Activated CD4-positive, alpha-beta T cell treated with anti-CD3 and anti-CD28 coated beads, Interleukin-2, amount 10 ng/mL, durations not matched to agents 7 days and 5 days (primary cell): ENCODE measurements at places on chromosomes 5 and 9. TPM values are rescaled to one million over a fixed set of nuclear protein-coding genes. Genes with fewer than 3 reads are reported as not detected.

DNA sequence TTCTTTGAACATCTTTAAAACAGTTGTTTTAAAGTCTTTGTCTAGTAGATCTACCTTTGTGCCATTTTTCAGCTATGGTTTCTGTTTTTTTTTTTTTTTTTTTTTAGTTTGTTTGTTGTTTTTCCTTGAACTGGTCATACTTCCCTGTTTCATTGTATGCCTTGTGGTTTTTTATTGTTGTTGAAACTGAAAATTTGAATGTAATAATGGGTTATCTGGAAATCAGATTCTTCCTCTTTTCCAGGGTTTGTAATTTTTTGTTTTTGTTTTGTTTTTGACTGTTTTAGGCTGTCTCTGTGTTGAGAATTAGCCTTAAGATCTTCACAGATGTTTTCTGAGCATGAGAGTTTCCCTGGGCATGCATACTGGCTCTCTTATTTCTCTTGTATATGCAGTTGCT, 269.6 kb upstream of the DAP start:
- no peak overlapping the region for H3K27ac ChIP-seq
- no peak overlapping the region for H3K4me3 ChIP-seq
- H3K4me1 ChIP-seq, result no peaks in the 10 kb centered on the region
- H3K27me3 ChIP-seq, result no peaks in the 10 kb centered on the region
- DNase-seq, result no peak
- no peaks in the 10 kb centered on the region for H3K36me3 ChIP-seq

DNA sequence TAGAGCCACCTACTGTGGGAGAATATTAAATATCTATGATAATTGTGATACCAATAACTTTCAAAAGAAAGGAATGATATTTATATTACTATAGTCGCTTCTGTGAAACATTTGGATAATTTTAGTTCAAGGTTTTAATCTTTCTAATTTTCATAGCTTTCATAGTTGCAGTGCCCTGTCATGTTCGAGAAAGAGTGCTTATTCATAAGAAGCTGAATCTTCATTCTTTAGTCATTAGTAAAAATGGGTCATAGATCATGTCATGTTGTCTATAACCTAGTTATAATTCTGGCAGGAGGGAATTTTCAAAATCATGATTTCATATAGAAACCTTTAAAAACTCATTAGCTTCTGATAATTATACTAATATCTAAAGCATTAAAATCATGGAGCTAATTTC, 685.6 kb downstream of the CETN3 start:
- no peak for DNase-seq
- H3K27ac ChIP-seq, result no peak overlapping the region
- no peaks in the 10 kb centered on the region for H3K36me3 ChIP-seq
- no peak overlapping the region for H3K4me3 ChIP-seq
- no peaks in the 10 kb centered on the region for H3K4me1 ChIP-seq

- peaks cover 50% of the 10 kb centered on the region for H3K4me1 ChIP-seq
- no peak overlapping the region for H3K4me3 ChIP-seq
- DNase-seq, result no peak
- H3K27ac ChIP-seq, result no peak overlapping the region
Measured at GRCh38 chr9:125183561-125183960, 6.0 kb downstream of the PPP6C start.

DNA sequence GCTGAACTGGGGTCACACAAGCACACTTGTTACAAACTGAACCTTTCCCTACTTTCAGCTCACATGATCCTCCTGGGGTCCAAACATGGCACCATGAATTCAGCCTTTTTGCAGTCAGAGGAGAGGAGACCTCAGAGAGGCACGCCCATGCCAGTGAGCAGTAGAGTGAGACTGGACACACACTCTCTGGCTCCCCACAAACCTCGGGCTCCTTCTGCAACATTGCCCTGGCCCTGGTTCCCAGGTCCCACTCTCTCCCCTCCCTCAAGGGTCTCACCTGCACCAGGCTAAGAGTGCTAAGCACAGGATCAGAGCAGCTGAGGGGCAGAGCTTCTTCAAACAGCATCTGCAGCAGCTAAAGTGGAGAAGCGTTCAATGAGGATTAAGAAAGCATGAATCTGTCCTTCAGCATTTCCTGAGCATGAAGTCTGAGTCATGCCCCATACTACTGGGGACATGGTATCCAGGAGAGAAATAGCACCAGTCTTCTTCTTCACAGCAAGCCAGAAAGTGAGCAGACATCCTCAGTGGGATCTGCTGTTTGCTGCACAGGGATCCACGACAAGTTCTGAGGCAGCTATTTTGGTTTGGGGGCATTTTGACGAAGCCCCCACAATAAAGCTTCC, 27.2 kb downstream of the SLC35A4 start:
- H3K4me3 ChIP-seq, result no peak overlapping the region
- DNase-seq, result no peak

DNA sequence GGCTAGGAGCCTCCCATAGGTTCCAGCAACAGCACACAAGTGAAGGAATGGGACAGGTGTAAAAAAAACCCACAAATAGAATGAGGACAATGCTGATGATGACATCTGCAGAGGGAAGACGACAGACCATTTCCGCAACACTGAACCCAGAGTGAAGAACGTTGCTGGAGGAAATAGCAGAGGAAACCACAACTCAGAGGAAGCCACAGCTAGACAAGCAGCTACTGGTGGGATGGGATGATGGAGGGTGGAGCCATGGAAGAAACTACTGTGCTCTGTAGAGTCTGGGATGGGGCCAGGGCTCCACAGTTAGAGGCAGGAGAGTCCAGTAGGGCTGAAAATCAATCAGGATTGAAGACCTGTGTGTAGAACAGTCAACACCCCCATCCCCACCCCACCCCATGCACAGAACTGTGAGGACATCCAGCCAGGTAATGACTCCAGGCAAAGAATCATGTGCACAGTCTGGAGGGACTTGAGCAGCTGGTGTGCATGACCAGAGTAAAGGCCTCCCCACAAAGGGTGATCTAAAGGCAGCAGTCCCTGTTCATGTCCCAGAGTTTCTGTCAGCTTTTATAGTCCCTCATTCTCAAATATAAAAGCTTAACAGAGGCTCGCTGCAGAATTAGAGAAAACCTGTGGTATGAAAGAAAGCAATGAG, 65.2 kb upstream of the SPIN1 start:
- peaks cover 43% of the 10 kb centered on the region for H3K4me1 ChIP-seq
- peak overlapping the region; percentile 91 for H3K27ac ChIP-seq
- peaks cover 7% of the 10 kb centered on the region for H3K36me3 ChIP-seq
- no peak overlapping the region for H3K4me3 ChIP-seq

GRCh38 chr9:37340961-37341360, 81.5 kb upstream of the GRHPR start:
- DNase-seq, result no peak
- H3K4me3 ChIP-seq, result no peak overlapping the region
- no peaks in the 10 kb centered on the region for H3K36me3 ChIP-seq
- no peaks in the 10 kb centered on the region for H3K4me1 ChIP-seq
- no peaks in the 10 kb centered on the region for H3K27me3 ChIP-seq

DNA sequence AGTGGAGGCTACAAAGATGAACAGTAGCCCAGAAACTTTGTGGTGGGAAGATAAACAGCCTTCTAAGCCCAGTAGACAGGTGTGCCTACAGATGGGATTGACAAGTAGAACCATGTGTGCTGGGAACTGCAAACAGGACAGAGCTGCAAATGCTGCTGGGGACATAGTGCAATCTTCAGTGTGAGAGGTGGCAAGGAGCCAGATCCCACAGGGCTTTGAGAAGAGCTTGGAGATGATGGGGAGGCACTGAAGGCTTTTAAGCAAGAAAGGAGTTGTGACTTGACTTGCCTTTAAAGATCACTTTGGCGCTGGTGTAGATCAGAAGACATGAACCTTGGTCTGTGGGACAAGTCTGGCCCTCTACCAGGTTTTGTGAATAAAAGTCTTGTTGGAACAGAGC, 675.2 kb downstream of the ACTL7B start:
- H3K36me3 ChIP-seq, result no peaks in the 10 kb centered on the region
- no peak overlapping the region for H3K4me3 ChIP-seq
- no peaks in the 10 kb centered on the region for H3K4me1 ChIP-seq
- H3K27ac ChIP-seq, result no peak overlapping the region
- DNase-seq, result no peak

DNA sequence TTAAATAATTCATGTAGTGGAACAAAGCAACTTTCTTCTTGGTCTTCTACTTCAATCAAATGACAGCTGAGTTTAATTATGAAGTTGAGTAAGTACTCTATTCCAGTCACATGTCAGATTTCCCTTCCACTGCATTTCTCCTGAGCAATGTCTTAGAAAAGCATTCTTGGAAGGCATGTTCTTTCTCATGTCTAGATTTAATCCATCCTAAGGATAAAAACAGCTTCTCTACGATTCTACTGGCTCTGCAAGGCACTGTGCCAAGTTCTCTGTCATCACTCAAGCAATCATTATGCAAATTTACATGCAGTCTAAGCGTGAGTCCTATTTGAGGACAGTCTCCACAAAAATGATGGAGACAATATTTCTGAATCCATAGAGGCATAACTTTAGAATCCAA, 142.4 kb downstream of the YIPF5 start:
- no peak overlapping the region for H3K27ac ChIP-seq
- no peaks in the 10 kb centered on the region for H3K27me3 ChIP-seq
- no peaks in the 10 kb centered on the region for H3K36me3 ChIP-seq
- no peaks in the 10 kb centered on the region for H3K4me1 ChIP-seq

DNA sequence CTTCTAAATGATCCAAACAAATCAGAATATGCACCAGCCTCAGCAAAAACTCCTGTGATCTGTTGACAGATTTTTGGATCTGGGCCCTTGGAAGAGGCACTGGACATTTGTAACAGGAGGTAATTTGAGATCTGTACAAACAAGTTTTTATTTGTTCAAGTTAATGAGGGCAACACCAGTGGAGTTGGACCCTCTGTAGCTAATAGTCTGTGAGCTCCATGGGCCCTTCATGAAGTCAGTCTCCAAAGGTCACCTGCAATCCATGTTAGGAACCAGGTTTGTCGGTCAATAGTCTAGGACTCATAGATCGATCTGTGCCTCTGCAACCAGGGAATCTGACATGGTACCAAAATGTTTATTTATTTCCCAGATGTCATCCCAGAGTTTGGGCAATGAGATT, 40.9 kb downstream of the PAM start:
- H3K4me1 ChIP-seq, result peaks cover 18% of the 10 kb centered on the region
- H3K36me3 ChIP-seq, result no peaks in the 10 kb centered on the region
- H3K4me3 ChIP-seq, result no peak overlapping the region

The PCDHGC4 gene
- not detected for total RNA-seq
